ENCODE measurements at places on chromosomes 11 and 22.

DNA sequence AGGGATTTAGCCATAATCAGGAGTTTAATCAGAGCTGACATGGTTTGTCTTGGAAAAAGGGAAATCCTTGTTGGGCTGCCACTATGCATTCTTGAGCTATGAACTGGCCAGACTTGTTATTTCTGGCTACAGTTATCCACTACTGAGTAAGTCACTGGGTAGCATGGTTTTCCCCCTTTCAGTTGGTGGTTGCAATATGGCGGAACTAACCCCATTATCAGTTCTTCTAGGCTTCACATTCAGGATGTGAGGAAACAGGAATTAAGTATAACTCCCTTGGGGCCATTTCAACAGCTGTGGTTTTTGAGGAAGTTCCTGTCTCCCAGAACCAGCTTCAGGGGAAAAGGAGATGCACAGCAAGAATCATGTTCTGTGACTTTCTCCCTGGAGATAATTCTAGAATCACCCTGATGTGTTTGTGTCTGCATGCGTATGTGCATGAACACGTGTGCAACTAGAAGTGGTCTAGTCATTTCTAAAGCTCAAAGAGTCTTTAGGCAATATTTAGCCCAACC lies 103.0 kb upstream of the CD44 start:
- no peak for DNase-seq

DNA sequence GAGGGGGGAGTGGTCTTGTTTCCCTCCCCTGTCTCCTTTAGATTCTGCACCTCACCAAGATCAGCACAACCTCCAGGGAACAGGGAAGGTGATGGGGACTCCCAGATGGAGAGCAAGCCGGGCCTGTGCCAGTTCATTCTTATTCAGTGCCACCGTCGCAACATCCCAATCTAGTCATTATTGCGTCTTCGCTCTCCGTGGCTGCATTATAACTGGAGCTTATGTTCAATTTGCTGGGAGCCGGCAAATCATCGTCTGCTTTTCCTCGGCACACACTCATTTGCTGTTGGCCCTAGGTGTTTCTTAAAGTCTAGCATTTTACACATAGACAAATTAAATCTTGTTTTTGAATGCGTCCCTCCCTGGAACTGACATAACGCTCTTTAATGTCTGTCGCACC lies 1269.7 kb downstream of the BRD1 start:
- DNase-seq, result no peak

- peak; percentile 60 for DNase-seq
These were observed 1.1 kb downstream of the CDC42EP1 start for GRCh38 chr22:37561212-37562048.

DNA sequence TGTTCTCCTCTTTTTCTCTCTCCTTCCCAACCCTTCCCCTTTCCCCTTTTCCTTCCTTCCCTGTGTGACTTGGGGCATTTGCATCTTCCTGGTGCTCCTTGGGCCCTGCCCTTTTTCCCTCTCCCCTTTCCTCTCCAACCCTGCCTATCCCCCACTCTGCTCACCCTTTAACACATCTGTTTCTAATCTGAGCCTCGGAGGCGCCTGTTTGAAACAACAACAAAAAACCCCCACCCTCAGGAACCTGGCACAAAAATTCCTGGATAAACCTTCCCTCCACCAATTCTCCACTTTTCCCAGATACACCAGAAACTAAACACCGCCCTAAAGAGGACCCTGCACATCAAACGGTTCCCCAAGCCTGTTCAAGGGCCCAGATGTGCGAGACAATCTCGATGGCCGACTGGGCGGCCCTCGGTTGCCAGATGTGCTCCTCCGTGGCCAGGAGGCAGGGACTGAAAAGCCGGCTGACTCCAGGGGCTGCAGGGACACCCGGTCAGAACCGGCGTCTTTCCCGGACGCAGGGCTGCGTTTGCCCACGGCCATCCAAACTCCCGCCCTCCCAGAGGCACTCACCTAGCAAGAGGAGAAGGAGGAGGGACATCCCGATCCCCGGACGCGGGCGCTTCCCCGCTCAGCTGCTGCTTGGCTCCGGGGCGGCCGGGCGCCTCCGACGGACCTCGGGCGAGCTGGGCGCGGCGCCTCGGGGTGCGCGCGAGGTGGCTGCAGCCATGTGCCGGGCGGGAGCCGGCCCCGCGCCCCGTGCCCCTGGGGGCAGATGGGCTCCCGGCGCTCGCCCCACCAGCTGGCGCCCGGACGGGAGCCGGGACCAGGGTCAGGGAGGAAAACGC lies 486 bp downstream of the CLMP start:
- DNase-seq, result no peak

- no peak for DNase-seq
These were observed 10.9 kb downstream of the VPS26B start for GRCh38 chr11:134235399-134235798.

- DNase-seq, result no peak
These were observed 37.2 kb downstream of the LIMK2 start for GRCh38 chr22:31248965-31249958.

- DNase-seq, result no peak
These were observed 35.4 kb upstream of the CYB5R3 start for GRCh38 chr22:42684462-42685195.

DNA sequence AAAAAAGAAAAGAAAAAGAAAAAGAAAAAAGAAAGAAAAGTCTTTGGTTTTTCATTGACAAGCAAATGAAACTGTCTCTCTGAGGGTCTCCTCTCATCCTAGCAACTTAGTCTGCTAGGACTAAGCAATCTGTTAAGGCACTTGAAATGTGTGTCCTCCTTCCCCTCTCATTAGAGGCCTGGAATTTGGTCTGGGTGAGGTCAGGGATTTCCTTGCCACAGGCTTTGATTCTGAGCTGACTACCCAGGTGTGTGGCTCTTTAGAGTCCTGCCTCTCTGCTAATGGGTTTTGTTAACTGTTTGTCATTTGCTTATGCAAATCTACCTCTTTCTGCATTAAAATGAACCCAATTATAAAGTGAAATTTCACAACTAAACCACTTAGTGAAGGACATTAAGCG lies 18.3 kb upstream of the PKNOX2 start:
- DNase-seq, result no peak

DNA sequence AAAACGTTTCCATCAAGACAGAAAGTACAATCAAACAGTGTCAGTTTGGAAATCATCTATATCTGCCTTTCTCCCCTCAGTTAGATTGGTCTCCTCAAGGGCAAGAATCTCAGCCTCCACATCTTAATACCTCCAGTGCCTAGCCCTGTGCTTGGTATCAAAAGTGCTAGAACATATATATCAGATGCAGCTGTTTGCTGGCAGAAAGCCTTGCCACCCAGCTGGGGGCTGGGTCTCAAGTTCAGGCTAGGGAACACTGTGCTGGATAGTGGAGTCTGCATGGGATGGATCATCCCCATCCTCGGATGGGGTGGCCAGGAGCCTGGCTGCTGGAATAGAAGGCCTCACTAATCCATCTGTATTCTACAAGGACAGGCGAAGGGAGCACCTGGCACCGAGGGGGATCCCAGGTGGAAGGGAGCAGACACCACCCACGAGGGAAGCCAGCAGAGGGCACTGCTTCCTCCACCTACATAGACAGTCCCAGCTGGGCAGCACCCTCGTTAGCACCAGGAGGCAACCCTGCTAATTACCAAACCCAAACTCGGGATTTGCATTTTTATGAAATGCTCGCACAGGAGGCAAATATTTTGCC lies 602.2 kb downstream of the BUD13 start:
- no peak for DNase-seq

DNA sequence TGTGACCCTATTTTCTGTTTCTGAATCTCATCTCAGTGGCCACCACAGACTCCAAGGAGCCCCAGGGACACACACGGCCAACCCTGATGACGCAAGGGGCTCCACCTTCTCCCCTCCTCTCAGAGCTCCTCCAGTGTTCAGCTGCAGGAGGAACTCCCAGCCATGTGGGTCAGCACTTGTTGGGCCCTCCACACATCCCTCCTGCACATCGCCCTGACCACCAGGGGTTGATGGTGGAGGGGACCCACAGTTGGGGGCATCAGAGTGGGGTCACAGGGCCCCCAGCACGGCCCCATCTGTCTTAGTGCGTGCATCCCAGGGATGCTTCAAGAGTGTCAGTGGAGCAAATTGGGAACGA lies 499.6 kb downstream of the BRD1 start:
- no peak for DNase-seq

DNA sequence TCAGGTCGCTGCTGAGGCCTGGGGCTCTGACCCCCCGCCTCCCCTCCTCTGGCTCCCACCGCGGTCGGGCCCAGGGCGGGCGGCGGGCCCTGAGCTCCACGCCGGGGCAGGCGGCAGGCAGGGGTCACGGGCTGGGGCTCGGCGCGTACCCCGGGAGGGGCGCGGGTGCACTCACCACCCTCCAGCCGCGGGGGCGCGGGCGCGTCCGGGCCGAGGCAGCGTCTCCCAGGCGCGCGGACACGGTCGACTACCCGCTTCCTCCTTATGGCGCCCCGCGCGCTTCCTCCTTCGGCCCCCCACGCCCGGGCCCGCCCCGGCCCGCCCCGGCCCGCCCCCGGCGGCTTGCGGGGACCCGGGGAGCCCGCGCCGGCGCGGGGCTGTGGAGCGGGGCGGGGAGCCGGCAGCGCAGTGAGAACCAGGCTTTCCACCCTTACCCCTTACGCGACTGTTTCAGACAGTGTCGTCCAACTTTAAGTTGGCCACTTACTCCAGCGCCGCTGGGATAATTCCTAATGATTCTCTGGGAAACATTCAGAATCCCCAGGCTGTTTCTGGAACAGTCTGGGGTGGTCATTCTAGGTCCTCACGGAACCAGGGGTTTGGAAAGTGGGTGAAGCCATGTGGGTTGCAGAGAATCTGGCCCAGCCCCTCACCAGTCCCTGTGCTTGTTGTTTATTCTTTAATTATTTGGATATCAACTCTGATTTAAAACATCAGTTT lies at the start of gene BID:
Gene BID, minus strand, starts transcription at position 264 of the 720 bp plus-strand sequence. CDS start 24,353 bp downstream, outside the sequence.
- DNase-seq, result no peak

GRCh38 chr11:31816468-31817053 lies 5.4 kb upstream of the PAX6 start:
- DNase-seq, result no peak

- DNase-seq, result peak; percentile 14
These were observed 7.2 kb upstream of the BID start for GRCh38 chr22:17781319-17782031.

GRCh38 chr11:18384157-18384641 lies 10.2 kb upstream of the LDHA start:
- DNase-seq, result no peak

DNA sequence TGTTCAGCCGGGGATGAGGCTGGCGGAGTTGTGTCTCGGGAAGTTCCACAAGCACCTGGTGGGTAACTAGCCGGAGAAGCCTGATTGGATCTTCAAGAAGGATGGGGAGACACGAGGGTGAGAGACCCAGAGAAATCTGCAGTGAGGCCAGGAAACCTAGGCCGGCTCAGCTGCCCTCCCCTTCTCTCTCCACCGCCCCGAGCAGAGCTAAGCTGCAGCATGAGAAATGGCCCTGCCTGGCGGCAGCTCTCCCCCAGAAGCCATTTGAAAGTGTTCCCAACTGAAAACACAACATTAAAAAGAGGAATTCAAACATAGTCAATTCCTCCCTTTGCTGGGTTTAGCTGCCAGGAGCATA lies 77.8 kb upstream of the SHISAL1 start:
- DNase-seq, result no peak

- DNase-seq, result peak; percentile 36
These were observed 27.3 kb downstream of the MARK2 start for GRCh38 chr11:63866211-63866610.

GRCh38 chr11:133227632-133228111 lies 304.6 kb downstream of the OPCML start:
- DNase-seq, result no peak

DNA sequence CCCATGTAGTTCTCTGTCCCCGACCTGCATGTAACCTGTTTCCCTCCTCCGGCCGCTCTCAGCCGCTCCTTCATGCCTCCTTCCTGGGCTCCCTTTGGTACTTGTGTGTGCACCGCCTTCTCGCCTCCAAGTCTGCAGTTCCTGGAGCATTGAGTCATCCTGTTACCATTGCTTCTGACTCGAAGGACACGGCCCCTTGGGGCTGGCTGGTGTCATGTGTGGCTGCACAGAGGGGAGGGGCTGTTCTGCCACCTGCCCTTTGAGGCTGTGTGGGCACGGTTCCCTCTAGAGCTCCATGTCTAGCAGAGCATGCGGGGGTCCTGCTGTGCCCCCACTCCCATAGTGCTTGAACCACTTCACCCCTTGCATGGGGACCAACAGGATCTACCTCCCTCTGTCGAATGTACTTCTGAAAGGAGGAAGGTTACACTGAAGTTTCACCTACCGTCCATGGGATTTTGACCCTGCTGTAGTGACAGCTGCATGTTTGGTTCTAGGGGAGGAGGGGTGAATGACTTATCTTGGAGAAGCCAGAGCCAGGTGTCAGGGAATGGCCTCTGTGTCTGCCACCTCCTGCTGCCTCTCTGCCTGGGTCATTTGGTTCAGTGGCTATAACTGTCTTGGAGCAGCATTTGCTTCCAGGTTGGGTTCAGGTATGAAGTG lies 39.6 kb downstream of the BCR start:
- no peak for DNase-seq

DNA sequence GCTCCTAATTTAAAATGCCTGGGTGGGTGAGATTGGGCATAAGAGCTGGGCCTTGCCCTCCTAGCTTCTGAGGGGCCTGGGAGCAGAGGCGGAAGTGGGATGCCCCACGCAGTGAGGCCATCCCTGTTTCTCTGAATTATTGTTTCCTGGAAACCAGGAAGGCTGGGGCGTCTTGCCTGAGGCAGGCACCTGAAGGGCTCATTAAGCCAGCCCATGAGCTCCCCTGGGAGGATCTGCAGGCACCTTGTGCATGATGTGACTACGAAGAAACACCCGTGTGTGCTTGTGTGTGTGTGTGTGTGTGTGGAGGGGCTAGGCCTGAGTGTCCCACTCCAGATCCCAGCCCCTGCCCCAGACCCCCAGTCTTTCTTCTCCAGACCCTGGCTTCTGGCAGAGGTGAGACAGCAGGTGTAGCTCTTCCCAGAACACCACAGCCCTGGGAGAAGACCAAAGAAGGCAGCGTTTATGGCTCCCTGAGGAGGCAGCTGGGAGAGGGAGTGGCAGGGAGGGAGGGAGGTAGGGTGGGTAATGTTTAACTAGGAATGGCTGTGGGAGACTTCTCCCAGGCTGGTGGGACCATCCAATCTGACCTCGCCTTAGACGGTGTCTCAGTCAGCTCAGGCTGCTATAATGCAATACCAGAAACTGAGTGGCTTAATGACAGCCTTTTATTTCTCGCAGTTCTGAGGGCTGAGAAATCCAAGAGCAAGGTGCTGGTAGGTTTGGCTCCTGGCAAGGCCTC lies 2.1 kb upstream of the BATF2 start:
- DNase-seq, result no peak

DNA sequence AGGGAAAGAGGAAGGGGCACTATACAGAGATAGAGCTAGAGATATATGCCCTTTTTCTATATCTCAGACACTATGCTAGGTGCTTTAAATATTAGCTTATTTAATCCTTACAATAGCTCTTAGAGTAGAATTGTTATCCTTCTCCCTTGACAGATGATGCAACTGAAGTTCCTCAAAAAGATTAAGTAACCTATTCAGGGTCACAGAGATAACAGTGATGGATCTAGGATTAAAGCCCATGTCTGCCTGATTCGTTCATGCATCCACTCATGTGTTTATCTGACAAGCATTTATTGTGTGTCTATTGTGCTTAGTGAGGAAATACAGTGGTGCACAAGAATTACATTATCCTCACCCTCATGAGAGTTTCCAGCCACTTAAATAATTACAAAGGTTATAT lies 8.7 kb downstream of the CCDC83 start:
- no peak for DNase-seq

Measured in stimulated activated CD8-positive, alpha-beta memory T cell treated with anti-CD3 and anti-CD28 coated beads, Interleukin-7, amount 100 ng/mL, for 1 hour (primary cell).